ENCODE measurements at places on chromosomes 7 and 10. TPM values are rescaled to one million over a fixed set of nuclear protein-coding genes. Genes with fewer than 3 reads are reported as not detected.

Gene RBP4
- total RNA-seq, result 1.5 TPM

DNA sequence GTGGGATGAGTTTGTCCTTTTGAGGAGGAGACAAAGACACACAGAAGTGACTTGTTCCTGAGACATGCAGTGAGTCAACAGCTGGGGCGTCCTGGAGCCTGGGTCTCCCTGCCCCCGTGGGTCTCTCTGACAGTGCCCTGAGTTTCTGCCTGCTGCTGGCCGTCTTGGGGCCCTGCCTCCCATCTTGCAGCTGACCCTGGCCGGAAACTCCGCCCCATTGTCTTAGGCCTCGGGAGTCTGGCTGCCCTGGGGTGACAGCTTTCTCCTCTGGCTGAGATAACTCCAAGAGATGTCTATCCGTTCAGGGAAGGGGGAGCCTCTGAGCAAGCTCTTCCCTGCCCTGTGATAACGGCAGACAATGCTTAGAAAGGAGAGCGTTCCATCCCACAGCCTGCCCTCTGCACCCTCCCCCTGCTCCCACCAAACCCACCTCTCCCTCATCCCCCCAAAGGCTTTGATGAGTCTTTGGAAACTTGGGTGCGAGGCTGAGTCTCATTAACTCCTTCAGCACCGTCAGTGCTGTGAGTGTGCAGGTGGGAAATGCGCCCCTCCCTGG, 69.5 kb upstream of the PODXL start:
- DNase-seq, result peak; percentile 19

- peak; percentile 67 for DNase-seq
These were observed 5.6 kb downstream of the IL6 start for GRCh38 chr7:22732556-22733126.

DNA sequence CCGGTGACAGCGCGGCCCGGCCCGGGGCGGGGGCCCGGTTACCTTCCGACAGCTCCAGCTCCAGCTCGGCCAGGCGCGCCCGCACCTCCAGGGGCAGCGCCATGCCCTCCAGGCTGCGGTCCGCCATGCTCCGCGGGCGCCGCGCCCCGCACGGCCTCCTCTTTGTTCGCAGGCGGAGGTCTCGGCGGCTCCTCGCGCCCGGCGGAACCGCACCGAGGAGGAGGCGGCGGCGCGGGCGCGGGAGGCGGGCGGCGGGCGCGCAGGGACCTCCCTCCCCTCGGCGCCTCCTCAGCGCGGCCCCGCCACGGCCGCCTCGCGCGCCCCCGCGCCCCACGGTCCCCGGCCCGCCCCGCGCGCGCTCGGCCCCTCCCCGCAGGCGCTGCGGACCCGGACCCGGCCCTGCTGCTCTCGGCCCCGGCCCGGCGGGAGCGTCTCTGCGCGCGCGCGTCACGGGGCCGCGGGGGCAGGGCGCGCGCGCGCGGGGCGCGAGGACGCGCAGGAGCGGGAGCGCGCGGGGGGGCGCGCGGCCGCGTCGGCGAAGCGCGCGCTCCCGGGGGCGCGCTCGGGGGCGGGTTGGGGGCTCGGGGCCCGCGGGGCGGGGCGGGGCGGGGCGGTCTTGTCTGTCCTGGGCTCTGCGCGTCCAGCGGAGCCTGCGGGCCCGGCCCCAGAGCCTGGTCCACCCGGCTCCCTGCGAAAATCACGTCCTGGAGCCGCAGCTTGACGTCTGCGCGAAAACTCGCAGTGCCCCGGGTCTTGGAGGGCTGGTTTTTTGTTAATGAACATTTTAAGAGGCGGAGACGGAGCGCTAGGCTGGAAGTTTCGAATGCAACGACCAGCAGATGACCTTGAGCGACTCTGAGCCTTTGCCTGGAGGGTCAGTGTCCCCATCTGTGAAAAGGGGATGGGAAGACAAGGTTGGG, at the start of gene DIP2C:
Gene DIP2C, minus strand, starts transcription at position 217 of the 920 bp plus-strand sequence. Its CDS starts 90 bp downstream, at position 127.
- peak; percentile 77 for DNase-seq

- no peak for DNase-seq
These were observed 133.2 kb upstream of the TCF7L2 start for GRCh38 chr10:112816891-112817290.

- peak; percentile 51 for DNase-seq
These were observed 727 bp downstream of the ATRNL1 start for GRCh38 chr10:115093776-115094408.

- DNase-seq, result no peak
These were observed 110.7 kb downstream of the SEMA3A start for GRCh38 chr7:84083846-84084245.

GRCh38 chr7:537911-538634, 18.4 kb upstream of the PDGFA start:
- peak; percentile 94 for DNase-seq

Gene OR2A12
- not detected for total RNA-seq

DNA sequence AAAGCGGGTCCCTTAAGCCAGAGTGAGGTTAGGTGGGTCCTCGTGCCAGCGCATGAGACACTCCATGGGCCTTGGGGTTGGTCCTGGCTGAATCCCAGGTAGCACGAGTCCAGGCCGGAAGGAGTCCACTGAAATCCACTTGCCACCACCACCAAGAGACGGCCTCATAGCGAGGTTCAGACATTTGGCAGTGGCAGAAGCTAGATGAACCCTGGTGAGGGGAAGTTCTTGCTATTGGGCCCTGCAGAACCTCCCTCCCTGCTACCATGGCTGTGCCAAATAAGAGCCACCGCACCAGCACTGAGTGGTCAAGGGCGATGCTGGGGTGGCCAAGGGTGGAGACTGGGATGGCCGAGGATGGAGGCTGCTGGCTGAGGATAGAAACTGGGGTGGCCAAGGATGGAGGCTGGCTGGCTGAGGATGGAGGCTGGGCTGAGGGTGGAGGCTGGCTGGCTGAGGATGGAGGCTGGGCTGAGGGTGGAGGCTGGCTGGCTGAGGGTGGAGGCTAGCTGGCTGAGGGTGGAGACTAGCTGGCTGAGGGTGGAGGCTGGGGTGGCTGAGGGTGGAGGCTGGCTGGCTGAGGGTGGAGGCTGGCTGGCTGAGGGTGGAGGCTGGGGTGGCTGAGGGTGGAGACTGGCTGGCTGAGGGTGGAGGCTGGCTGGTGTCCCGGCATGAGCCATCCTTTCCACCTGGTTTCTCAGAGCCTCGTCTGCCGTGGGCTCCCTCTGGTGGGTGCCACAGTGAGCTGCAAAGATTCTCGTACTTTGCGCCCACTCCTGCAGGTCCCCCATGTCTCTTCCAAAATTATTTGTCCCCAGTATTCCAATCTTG, 88.2 kb downstream of the ELFN1 start:
- peak; percentile 74 for DNase-seq

DNA sequence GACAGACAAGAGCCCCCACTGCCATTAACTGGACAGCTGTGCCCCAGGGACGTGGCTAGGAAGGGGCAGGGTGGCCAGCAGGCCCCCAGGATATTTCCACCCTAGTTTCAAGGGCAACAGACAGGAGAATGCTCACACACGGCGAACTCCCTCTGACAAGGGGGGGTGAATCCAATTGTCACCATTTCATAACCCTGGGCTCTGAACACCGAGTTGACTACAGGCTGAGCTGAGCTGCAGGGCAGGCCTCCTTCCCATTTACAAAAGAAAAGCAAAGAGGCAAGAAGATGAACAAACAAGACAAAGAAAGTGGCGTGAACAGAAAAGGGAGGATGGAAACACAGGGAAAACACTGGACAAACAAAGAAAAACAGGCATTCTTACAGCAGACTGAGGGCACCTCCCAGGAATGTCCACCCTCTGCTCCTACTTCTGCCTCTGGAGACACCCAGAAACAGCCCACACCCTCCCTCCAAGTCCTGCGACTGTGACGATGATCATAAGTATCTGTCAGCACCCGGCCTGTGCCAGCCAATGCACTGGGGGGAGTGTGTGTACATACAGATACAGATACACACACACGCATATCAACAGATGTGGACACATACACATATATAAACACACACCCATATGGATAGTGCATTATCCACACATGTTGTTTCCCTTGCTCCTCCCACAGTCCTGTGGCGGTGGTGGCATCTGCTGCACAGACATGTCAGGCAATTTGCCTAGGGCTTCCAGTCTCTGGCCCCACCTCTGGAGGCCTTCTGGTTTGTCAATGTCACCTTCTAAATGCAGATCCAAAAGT, 66.2 kb downstream of the FAM53B start:
- DNase-seq, result no peak

DNA sequence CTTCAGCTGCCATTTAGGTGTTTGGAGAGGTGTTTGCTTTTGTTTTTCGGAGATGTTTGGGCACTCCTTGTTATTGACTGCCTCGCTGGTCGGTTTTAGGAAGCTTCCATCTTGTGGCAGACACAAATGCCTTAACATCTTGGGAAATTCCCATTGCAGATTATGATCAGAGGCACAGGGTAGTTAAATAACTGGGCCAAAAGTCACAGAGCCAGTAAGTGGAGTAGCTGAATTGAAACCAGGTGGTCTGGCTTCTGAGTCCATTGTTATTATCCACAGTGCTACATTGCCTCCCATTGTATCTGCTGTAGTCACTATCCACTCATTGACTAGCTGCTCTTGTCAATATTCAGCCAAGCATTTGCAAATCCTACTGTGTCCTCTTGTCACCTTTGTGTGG, 138.2 kb upstream of the PLPP4 start:
- no peak for DNase-seq

Gene CRPPA
- 9.9 TPM for total RNA-seq

DNA sequence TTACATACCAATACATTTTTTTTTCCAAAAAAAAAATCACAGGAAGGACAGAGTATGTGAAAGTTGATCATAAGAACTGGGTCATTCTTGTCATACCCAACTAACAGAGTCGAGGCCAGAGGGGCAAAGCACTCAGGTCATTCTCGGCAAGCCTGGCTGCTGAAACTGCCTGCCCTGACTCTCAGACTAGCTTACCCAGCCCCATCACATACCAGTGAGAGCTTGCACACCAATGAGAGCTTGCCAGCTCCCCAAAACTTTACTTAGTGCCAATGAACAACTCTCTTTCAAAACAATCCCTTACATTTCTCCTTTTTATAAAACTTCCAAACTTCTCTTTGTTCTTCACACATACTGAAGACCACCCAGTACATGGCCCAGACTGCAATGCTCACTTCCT, 48.9 kb downstream of the VOPP1 start:
- no peak for DNase-seq

Gene PVRIG
- total RNA-seq, result not detected

DNA sequence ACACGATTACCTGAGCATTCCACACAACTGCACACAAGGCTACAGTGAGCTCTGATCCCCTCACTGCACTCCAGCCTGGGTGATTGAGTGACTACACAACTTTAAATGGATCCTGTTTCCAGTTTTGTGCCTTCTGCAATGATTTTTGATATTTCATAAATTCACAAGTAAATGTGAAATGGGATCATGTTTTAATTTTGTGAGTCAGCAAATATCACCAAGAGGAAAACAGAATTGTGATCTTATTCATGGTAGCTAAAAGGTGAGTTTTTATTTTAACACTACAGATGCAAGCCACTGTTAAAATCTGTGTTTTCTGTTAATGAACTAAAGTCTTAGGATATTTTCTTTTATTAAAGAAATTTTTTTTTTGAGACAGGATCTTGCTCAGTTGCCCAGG, 11.4 kb downstream of the ICA1 start:
- DNase-seq, result no peak

DNA sequence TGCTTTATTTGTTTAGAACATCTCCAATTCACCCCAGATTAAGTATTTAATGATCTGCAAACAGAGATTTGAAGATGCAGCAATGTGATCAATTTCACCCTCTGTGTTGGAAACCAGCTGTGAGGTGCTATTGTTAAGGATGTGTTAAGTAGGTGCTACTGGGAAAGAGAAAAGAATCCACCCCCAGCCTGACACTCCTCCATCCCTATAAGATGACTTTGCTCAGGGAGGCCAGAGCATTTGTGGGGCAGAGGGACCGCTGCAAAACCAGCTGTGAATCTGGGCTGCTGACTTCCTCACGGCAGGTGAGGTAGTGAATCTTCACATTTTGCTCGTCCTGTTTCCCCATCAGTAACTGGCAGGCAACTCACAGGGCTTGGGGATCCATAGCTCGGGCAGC, 297.5 kb downstream of the GFRA1 start:
- no peak for DNase-seq

Gene CALY
- total RNA-seq, result not detected

GRCh38 chr7:3280946-3281656, 20.0 kb upstream of the SDK1 start:
- DNase-seq, result no peak

DNA sequence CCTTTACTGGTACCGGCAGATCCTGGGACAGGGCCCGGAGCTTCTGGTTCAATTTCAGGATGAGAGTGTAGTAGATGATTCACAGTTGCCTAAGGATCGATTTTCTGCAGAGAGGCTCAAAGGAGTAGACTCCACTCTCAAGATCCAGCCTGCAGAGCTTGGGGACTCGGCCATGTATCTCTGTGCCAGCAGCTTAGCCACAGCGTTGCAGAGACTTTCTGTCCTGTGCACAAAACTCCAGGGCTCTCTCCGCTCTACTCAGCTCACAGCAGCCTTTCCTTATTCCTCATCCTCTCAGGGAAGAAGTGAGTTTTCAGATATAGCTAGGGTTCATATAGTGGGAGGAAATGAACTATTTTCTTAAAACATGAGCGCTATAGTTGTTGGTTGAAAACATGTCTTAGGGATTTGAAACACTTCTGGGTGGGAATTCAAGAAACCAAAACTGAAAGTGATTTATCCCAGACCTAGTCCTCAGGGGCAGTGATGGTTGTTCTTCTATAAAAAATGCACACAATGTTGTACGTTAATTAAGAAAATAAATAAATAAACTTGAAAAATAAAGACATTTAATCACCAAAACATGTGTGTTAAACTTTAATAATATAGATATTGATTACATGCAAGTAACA, 150.2 kb upstream of the PRSS58 start:
- no peak for DNase-seq

Gene FAM25G
- not detected for total RNA-seq

- DNase-seq, result no peak
These were observed 1158.8 kb upstream of the SORCS1 start for GRCh38 chr10:108323274-108323798.

- no peak for DNase-seq
These were observed 134.8 kb downstream of the CFAP58 start for GRCh38 chr10:104488439-104488832.

Gene LBX1
- not detected for total RNA-seq

Gene GNG11
- total RNA-seq, result 2.6 TPM

DNA sequence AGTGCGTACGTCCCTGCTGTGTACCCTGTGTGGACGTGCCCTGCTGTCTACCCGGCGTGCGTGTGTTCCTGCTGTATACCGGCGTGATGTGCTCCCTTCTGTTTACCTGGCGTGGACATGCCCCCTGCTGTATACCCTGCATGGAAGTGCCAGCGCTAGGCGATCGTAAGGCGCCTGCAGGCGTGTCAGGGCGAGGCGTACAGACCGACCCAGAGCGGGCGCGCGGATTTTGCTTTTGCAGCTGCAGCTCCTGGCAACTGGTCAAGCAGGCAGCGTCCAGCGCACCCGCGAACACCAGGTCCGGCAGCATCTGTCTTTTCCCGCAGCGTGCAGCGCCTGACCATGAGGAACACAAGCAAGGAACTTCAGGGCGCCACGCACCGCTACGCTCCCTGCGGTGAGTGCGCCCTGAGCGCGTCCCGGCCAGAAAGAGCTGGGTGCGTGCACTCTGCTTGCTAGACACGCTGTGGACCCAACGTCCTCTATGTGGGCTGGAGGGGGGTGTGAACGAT, 680 bp downstream of the C7orf57 start:
- peak; percentile 50 for DNase-seq
